ENCODE measurements at places on chromosomes 16 and 17.

- no peak for DNase-seq
Observed at GRCh38 chr17:40545660-40546059, 19.6 kb downstream of the CCR7 start.

DNA sequence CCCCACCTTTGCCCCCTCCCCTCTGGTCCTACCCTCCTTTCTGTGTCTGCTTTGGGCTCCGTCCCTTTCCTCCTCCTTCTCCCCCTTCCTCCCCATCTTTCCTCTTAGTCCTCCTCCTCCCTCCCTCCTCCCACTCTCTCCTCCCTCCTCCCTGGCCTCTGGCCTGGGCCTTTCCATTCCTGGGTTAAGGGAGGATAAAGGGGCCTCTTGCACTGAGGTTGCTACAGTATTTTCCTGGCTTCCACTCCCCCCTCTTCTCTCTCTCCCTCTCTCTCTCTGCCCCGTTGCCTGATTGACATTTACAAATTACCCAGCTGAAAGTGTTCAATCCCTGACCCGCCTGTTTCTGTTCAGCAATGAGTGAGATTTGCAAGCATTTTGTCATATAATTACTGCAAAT, 44.0 kb downstream of the MRM1 start:
- no peak for DNase-seq

- DNase-seq: peak; percentile 69
Observed at GRCh38 chr17:40122999-40123810, 1.4 kb downstream of the MSL1 start.

DNA sequence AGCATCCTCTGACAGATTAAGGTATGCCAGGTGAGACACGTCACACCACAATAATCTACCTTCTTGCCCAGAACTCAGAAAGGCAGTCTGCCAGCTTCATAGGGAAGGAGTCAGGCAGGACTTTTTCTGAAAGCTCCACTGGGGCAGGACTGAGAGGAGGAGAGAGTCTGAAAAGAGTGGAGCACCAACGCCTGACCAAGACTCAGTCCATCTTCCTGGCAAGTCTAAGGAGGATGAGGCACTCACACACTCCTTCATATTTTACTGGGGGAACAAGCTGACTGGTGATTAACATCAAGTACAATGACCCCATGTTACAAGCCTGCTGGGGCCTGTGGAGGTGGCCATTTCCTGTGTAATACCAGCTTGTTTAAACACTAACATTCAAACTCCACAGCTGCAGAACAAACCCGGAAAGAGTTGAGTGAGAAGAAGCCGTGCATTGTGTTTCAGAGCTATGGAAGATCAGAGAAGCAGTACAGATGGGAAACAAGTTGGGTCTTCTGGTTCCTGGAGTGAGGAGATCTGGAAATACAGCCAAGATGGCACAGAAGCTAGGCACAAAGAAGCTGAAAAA, 122.4 kb downstream of the HIC1 start:
- no peak for DNase-seq

DNA sequence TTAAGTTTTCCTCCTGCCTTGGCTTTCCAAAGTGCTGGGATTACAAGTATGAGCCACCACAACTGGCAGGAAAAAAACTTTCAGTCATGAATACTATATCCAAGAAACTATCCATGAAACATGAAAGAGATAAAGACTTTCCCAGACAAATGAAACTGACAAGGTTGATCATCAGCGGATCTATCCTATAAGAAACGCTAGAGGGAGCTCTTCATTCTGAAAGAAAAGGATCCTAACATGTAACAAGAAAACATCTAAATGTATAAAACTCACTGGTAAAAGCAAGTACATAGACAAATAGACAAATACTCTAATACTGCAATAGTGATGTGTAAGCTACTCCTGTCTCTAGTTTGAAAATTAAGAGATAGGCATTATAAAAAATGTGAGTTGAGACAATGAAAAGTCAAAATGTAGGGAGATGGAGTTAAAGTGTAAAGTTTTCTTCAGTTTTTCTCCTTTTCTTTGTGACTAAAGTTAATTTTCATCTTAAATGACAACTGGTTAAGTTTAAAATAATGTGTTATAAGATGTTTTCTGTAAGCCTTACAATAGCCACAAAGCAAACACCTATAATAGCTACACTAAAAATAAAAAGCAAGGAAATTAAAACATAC, 79.6 kb upstream of the TEKT1 start:
- DNase-seq: peak; percentile 45

DNA sequence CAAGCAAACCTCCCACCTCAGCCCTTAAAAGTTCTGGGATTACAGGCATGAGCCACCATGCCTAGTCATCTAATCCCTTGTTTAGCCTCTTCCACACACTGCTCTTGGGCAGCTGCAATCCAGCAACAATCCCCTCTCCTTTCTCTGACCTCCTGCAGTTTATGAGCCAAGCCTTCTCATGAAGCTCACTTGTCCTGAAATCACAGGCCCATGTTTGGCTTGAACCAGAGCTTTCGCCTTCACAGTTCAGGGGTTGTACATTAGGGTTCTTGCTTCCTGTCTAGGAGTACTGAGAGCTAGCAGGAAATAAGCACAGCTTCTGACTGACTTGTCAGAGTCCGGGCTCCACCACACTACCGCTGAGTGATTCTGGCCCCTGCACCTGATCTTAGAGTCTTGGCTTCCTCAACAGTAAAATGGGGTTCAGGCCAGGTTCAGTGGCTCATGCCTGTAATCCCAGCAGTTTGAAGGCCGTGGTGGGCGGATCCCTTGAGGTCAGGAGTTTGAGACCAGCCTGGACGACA, 16.3 kb downstream of the ERAL1 start:
- DNase-seq: peak; percentile 39

- no peak for DNase-seq
Observed at GRCh38 chr17:17928398-17929287, 43.6 kb downstream of the TOM1L2 start.

- peak; percentile 50 for DNase-seq
Observed at GRCh38 chr16:58025351-58026138, at the start of gene MMP15. Gene MMP15 (plus strand): TSS chr16:58025754. CDS start chr16:58026351, 597 bp downstream.

GRCh38 chr16:26041952-26042668, 350.4 kb downstream of the HS3ST4 start:
- no peak for DNase-seq

- DNase-seq: no peak
Observed at GRCh38 chr17:60137731-60138130, 12.0 kb upstream of the CA4 start.
